ENCODE measurements at places on chromosomes 4 and X.

- DNase-seq, result no peak
Measured at GRCh38 chr4:31877429-31877828, 1157.3 kb downstream of the PCDH7 start.

- no peak for DNase-seq
Measured at GRCh38 chr4:84579403-84579776, 3.5 kb upstream of the CDS1 start.

GRCh38 chr4:40734497-40734896 lies 15.3 kb upstream of the NSUN7 start:
- DNase-seq, result no peak

DNA sequence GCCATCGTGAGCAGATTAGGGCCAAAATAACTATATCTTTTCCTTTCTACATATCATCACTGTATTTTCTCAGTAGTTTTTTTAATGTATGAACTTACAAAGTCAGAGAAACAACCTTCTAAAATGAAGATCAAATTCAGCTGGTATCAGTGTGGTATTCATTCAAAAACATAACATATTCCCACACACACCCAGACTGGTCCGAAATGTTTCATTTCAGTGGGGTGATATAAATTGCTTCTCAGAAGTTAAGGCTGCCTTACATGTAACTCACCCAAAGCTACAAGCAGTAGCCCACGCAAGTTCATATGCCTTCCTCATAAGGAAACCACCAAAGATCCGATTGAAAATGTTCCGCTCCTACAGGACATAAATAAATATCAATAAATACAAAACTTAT lies 37.8 kb downstream of the ACOT9 start:
- DNase-seq, result no peak

- DNase-seq, result no peak
Measured at GRCh38 chr4:38605753-38606586, 58.0 kb upstream of the KLF3 start.

DNA sequence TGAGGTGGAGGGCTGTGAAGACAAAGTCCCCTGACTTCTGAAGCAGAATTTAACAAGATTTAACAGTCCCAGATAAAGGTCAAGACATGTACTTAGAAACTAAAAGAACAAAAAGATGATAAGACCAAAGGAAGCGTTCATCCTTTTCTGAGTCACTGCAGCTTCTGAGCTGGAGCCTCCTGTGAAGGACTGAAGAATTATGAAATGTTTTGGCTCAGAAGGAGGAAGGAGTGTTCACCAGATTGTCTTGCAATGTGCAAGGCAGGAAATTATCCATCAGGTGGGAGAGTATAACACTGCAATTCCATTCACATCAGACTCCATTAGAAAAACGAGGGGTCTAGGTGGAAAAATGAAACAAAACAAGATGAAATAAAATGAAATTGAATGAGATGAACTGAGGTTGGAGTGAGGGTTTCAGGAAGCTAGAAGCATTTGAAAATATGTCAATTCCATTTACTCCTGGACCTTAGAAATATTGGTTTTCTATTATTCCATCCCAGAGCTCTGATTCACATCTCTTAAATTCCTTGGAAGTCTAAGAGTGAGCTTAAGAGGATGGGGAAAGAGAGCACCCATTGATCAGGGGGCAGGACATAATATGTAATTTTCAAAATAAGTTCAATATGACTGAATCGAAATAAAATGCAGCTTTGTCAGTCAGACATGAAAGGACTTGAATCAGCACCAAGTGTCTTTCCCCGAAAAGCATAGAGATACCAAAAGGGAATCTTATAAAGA lies 186.1 kb upstream of the LNX1 start:
- no peak for DNase-seq

DNA sequence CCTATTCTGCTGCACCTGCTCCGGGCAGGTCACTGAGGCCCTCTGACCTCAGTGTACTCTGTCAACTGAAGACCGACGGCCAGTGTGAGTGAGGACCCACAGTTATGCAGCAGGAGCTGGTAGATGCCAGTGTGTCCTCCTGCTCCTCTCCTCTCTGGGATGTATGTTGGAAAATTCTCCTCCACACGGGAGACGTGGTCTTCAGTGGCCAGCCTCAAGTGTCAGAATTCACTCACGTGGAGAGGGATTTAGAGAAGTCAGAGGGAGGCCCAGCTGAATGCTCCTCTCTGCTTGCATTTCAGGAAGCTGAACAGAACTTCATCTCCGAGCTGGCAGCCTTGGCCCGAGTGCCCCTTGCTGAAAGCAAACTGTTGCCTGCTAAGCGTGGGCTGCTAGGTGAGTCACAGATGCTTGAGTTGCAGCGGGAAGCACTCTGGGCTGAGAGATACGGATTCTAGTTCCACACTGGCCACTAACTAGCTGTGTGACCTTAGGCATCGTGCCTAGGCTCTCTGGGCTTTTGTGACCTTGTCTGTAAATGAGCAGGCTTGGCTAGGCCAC lies 83.6 kb downstream of the CRMP1 start:
- no peak for DNase-seq

DNA sequence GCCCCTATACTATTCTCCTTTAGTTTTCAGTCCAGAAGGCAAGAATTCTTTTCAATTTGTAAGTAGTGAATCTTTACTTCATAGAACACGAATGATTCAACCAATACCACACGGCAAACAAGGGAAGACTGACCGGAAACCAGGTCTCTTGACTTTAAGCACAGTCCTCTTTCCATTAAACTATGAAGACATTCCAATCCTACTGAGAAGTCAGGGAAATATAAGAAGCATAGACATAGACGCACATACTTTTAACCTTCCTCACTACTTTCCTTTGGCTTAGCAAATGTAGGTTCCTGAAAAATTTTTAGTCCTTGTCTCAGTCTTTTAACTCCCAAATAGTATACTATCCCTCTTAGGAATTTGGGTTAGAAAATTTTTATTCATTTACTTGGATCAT lies 9.1 kb downstream of the CHRDL1 start:
- DNase-seq, result no peak

DNA sequence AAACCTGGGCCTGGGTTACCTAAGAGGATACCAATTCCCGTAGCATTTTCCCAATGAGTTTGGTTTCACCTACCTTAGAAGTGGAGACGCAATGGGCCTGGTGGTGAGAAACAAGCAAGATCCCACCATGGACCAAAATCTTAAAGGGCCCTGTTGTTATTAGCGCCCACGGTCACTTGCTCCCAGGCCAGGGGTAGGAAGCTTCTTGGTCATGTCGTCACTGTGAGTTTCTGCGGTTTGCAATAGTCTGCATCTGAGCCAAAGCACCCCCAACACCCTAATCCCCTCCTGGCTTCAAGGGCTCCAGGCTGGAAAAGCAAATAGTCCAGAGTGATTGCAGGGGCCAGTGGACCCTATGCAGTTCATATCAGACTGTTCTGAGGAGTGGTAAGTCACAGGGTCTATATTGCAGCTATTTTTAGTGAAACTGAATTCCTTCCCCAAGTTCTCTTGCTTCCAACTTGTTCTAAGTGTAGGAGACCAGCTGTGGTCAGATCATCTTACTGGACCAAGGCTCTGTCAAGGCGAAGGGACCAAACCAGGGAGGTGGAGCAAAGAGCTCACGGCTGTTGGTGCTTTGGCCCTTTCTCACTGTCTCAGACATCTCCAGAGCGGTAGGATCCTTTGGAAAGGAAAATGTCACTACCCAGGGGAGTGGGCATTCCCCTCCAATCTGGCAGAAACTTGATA lies 307.9 kb upstream of the F9 start:
- no peak for DNase-seq

DNA sequence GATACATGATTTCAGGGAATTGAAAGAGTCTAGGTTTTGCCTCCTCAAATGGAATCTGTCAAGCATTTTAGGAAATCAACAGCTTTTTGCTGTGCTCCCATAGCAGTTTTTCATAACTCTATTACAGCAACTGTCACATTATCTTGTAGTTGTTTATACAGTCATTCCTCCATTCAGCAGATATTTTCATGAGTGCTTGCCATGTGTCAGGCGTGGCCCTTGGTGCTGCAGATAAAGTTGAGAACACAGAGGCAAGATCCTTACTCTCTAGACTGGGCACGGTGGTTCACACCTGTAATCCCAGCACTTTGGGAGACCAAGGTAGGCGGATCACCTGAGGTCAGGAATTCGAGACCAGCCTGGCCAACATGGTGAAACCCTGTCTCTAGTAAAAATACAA lies 67.3 kb downstream of the MCUB start:
- DNase-seq, result no peak
